MG63 (cell line): ENCODE measurements at places on chromosomes 3 and 15.

GRCh38 chr3:12963231-12963896, 109.9 kb downstream of the IQSEC1 start:
- DNase-seq = no peak

GRCh38 chr3:122927726-122928125, 99.8 kb downstream of the SEMA5B start:
- no peak for DNase-seq

- no peak for DNase-seq
These were observed 16.6 kb downstream of the CHCHD6 start for GRCh38 chr3:126720596-126720995.

DNA sequence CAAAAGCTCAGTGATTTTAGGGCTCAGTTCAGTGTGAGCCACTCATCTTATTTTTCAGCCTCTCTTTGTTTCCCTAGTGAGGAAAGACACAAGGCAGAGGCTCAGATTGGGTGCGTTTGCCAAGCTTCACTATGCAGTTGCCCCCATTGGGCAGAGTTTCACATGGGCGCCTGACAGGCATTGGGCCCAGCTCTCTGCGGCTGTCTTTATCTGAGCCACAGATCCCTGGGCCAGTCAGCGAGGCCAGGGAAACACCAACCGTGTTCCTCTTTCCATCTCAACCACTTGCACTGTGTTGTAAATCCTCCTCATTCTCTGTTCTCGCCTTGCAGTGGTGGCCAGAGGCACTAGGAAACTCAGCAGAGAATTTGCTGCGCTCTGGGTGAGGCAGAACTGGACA, 10.8 kb downstream of the ESYT3 start:
- no peak for DNase-seq

- DNase-seq = no peak
These were observed 60.9 kb upstream of the ATP11B start for GRCh38 chr3:182732232-182733015.

DNA sequence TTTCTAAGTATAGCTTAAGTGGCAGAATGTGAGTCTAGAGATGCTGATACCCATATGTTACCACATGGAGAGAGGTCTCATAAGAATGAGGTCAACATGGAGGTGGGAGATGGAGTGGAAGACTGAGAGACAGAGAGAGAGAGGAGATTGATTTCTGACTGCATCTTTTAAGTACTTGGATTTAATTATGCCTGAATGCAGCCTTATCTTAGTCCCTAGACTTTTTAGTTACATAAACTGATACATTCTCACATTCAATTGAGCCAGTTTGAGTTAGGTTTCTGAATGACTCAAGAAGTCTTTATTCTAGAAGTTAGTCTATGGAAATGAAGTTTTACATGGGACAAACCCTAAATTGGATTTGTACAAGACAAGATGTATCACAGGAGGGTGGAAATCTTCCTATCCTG, 58.5 kb upstream of the TNFSF10 start:
- DNase-seq = no peak

- no peak for DNase-seq
These were observed 10.6 kb upstream of the SLC6A1 start for GRCh38 chr3:10981961-10982360.

DNA sequence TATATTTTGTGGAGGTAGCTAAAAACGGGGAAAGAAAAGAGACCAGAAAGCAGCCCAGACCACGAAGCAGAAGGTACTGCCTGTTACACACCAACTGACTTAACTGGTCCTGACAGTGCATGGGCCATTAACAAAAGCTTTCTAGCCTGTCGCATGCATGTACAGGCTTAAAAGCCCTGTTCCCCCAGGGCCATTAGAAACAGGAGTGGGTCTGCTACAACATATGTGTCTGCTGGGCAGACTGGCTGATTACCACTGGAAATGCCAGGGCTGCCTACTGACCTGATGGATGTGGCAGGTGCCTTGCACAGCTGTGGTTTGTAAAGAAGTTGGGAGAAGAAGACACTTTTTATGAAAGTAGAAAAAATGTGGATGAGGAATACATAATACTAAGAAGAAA, 137.4 kb downstream of the GAP43 start:
- no peak for DNase-seq

DNA sequence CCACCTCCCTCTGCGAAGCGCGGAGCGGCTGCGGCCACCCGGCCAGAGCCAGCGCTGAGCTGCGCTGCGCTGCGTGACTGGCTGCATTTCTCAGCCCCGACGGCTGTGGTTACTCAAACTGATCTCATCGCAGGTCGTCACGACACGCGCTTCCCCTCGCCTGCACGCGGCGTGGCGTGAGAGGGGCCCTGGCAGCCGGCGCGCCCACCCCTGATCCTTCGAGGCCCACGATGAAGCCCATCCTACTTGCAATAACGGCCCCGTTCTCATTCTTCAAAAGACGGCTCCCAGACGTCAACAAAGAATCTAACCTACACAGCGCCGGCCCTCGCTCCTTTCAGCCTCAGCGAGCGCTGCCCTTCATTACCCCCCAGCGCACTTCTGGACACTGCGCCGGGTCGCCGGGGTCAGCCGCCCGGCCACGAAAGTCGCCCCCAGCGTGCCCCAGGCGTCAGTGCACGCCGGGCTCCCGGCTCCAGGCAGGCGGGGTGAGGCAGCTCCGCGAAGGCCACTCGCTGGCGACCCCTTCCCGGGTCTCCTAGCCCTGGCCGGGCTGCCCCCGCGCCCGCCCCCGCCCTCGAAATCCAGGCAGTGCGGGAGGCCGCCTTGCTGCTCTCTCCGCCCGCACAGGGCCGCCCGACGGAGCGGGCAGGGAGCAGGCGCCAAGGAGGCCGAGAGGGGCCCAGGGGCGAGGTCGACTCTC, 9.9 kb upstream of the LEKR1 start:
- DNase-seq = peak; percentile 85

GRCh38 chr15:50233192-50233736, 32.3 kb downstream of the HDC start:
- no peak for DNase-seq

DNA sequence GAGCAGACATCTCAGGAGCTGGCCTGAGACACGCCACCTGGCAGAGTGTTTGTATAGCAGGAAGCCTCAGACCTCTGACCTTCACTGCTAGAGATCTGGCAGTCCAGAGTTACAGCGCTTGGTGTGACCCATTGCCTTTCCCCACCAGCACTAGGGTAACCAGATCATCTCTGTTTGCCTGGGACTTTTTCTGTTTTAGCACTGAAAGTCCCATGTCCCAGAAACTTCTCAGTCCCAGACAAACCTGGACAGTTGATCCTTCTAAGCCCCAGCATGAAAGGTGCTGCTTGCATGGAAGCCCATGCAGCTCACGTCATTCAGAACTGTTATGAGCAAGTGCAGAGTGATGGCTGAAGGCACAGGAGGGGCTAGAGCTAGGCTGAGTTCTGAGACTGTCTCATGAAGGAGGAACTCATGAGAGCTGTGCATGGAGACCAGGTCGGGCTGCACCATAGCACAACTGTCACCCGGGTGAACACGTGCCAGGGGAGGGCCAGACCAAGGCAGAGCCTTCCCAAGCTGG, 18.2 kb upstream of the AHSG start:
- DNase-seq = no peak
